Cerebellar nuclear complex (tissue), 1 donor: ENCODE measurements at places on chromosomes 13 and 19.

DNA sequence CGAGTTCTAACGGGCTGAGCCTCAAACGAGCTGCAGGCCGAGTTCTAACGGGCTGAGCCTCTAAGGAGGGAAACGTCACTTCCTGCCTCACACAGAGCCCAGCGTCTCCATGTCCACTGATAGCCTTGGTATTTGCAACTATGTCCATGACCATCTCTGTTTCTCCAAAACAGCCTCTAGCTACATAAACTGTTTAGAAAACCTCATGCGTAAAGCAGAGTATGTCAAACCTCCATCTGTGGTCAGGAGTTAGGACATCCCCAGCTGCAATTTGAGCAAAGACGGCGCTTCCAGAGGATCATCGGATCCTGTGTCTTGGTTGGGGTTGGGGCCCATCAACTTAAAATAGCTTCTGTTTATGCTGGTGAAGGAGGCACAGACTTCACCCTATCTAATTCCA, 20.8 kb downstream of the RASA3 start:
- DNase-seq = no peak

DNA sequence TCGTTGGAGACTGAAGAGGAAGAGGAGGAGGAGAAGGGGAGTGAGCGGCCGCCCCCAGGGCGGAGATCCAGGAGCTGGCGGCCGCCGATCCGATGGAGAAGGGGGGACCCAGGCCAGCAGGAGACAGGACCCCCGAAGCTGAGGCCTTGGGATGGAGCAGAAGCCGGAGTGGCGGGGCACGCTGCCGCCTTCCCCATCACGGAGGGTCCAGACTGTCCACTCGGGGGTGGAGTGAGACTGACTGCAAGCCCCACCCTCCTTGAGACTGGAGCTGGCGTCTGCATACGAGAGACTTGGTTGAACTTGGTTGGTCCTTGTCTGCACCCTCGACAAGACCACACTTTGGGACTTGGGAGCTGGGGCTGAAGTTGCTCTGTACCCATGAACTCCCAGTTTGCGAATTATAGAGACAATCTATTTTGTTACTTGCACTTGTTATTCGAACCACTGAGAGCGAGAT, 1.8 kb downstream of the GADD45B start:
- DNase-seq = no peak

- no peak for DNase-seq
These were observed 18.2 kb downstream of the IL17D start for GRCh38 chr13:20721454-20722357.

GRCh38 chr19:17324357-17325114, 10.1 kb downstream of the ANO8 start:
- no peak for DNase-seq

GRCh38 chr13:103876571-103876970, 810.4 kb upstream of the SLC10A2 start:
- DNase-seq = no peak

GRCh38 chr13:114115796-114116195, 16.6 kb downstream of the RASA3 start:
- no peak for DNase-seq

DNA sequence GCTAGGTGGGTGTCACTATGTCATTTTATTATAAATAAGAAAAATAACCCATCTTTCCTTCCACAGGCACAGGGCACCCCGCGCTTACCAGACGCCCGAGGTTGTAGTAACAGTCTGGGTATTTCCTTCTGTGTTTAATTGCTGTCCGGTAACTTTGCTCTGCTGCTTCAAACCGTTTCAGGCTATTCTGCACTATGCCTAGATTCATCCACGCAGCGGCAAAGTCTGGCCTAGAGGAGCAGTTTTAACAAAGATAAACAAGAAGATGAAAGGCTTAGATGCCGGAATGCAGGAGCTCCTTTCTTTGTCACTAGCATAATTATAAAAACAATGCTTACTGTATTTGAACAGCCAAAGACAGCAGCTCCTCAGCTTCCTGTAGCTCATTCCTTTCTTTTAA, 36.9 kb upstream of the GGACT start:
- DNase-seq = no peak

GRCh38 chr19:42386974-42387707, 3.0 kb downstream of the CNFN start:
- DNase-seq = no peak

DNA sequence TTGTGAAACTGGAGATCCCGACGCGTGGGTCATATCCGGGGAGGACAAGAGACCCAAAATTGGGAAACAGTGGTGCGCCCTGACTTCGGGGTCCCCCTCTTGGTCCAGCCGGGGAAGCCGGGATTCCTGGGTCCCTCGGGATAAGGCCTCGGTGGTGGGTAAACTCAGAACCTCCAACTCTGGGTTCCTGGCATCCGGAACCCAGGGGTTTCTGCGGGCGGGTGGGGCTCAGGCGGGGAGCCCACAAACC, 688 bp downstream of the ZFP36 start:
- no peak for DNase-seq

GRCh38 chr19:6551607-6552450, 21.0 kb downstream of the TNFSF9 start:
- DNase-seq = no peak

DNA sequence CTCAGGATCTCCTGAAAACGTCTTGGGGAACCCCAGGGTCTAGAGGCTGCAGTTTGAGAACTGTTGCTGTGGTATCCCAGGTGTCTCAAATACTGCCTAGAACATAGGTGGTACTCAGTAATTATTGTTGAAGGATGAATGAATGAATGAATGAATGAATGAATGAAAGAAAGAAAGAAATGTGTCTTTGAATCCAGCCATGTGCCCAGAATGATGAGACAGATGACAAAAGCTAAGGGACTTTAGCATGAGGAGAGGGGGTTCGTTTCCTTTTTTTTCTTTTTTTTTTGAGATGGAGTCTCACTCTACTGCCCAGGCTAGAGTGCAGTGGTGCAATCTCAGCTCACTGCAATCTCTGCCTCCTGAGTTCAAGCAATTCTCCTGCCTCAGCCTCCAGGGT, 7.8 kb downstream of the LSR start:
- DNase-seq = no peak

DNA sequence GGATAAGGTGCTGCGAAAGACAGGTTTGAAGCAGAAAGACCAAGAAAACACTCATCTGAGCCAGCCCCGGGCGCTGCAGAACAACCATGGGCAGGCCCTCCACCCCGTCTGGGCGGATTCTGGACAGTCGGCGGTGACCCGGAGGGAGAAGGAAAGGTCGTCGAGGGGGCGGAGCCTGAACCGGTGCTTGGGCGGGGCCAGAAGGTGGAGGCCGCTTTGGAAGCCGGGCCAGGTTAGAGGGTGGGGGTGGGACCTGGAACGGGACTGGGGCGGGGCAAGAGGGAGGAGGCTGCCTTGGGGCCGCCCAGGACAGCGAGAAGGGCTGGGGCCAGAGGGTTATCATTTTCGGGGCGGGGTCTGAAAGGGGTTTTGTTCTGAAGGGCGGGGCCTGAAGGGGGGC, 5.0 kb upstream of the ZNF765 start:
- no peak for DNase-seq

DNA sequence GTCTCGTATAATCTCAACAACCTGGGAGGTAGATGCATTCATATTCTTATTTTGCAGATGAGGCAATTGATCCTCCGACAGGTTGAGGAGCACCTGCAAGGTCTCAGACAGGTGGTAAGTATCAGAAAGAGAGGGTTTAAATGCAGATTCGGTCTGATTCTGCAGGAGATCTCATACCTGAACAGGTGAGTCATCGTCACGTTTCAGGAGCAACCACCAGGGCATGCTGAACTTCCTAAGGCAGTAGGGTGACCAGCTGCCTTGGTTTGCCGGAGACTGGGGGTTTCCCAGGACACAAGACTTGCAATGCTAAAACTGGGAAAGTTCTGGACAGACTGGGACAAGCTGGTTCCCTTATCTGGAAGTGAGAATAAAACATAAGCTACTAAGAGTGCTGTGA, 68.8 kb upstream of the TSHZ3 start:
- no peak for DNase-seq

DNA sequence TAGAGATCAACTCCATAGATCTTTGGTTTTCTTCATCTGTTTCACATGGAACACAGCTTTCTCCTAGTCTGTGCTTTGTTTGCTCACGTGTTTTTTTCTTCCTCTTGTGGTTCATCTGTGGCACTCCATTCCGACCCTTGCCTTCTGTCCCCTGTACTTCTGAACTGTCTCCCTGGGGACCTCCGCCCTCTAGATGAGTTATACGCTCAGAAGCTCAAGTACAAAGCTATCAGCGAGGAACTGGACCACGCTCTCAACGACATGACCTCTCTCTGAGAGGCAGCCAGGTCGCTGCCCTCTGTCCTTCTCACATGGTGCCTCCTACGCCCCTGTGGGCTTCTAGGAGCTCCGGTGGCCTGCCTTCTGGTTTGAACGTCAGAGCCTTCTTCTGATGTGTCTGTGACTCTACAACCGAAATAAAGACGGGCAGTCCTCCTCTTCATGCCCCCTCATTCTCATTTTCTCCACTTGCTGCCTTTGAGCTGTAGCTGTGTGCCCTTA, 16.6 kb upstream of the RAB8A start:
- no peak for DNase-seq

GRCh38 chr19:19575411-19575810, 37.3 kb downstream of the CILP2 start:
- no peak for DNase-seq

- DNase-seq = no peak
These were observed 114.8 kb downstream of the LRCH1 start for GRCh38 chr13:46667687-46668281.

DNA sequence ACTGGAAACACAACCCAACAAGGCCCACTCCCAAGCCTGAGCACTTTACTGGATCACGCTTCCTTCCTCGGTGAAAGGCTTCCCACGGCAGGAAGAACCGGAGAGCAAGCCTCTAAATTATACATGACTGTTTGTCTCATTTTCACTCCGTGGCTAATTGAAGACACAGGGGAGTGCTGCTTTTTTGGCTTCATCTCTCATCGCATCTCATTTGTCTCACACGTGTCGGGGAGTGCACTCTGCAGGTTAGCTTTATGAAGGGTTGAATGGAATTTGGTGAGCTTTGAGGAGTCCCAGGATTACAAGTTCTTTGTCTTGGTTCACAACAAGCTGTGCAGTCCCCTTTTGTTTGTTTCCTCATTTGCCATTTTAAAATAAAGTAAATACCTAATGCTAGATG, 544.6 kb downstream of the GPC6 start:
- DNase-seq = no peak

DNA sequence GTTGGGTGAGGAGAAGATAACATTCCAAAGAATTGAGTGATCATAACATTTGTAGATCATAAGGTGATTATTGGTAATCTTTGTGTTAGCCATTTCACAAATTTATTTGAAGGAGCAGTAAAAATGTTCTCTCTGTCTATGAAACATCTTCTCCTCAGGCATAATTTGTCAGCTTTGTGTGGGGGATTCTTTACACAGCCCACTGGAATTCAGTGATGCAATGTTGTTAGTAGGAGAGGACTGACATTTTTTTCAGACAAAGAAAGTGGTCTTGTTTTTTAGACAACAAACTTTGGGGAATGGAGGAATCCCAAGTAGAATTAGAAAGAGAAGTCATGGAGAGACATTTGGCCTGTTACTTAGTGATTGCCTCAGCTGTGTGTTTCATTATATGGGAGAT, 100.3 kb downstream of the ITGBL1 start:
- DNase-seq = no peak

GRCh38 chr19:12222980-12223630, 60.2 kb downstream of the ZNF136 start:
- DNase-seq = no peak

DNA sequence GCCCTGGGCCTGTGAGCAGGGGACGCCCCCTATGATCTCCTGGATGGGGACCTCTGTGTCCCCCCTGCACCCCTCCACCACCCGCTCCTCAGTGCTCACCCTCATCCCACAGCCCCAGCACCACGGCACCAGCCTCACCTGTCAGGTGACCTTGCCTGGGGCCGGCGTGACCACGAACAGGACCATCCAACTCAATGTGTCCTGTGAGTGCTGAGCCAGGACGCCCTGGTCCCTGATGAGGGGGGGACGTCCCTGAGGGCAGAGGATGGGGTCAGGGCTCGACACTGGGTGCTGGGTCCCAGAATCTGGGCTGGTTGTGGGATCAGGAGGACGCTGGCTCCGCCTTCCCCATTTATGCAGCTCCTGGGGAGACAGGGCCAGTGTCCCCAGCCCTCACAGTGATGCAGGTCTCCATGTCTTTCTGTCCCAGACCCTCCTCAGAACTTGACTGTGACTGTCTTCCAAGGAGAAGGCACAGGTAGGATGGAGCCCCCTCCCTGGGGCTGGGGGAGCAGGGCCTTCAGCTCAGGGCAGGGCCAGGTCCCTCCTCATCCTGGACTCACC, 2.5 kb downstream of the SIGLEC7 start:
- DNase-seq = no peak

DNA sequence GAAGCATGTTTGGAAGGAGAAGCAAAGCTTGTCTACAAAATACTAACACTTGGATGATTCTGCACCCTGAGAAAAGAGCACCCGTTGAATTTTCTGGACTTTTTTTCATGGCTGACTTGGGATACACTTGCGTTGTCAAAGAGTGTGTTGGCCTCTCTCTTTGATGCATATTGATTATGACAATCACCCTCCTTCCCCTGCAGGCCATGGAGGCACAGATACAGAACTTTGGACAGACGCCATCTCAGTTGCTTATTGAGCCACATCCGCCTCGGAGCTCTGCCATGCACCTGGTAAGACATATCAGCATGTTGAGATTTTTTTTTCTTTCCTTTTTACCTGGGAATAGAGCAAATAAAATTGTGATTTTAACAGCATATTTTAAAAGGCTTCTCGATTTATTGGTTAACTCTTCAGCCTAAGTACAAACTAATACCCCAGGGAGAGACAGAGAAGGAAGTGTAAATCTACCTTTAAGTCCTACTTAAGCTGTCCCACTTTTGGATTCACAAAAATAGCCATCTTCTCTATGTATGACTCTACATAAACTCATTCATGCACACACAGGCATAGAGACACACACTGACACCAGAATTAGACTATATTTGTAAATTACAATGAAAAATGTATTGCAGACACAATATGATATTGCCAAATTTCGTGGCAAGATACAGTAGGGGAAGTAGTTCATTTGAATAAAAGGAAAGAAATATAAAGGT, 169.7 kb upstream of the MAB21L1 start:
- no peak for DNase-seq

- no peak for DNase-seq
These were observed 208.0 kb downstream of the DLEU7 start for GRCh38 chr13:50635504-50635903.

DNA sequence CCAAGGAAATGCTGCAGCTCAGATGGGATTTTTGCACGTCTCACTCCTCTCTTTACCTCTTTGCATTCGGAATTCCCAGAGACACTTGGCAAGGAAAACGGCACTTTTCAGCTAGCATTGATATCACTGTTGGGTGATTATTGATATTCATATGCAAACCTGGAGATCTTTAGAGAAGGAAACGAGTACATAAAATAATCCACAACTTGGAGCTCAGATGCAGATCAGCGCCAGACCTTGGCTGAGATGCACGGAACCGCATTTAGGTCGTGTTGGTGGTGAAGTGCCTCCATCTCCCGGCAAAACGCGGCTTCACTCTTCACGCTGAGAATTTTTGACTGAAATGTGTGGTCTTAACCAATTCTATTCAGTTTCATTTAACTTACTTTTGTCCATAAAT, 77.2 kb upstream of the ARHGEF7 start:
- DNase-seq = no peak

GRCh38 chr13:42551611-42552010, 22.3 kb upstream of the TNFSF11 start:
- DNase-seq = no peak
